Hematopoietic multipotent progenitor cell treated with erythropoietin and hydrocortisone succinate and interleukin-3 and kit ligand, for 6 days (in vitro differentiated cells): ENCODE measurements at places on chromosomes 2 and 18.

GRCh38 chr18:55121397-55122170 is 162.3 kb upstream of the CCDC68 start:
- no peak for DNase-seq

DNA sequence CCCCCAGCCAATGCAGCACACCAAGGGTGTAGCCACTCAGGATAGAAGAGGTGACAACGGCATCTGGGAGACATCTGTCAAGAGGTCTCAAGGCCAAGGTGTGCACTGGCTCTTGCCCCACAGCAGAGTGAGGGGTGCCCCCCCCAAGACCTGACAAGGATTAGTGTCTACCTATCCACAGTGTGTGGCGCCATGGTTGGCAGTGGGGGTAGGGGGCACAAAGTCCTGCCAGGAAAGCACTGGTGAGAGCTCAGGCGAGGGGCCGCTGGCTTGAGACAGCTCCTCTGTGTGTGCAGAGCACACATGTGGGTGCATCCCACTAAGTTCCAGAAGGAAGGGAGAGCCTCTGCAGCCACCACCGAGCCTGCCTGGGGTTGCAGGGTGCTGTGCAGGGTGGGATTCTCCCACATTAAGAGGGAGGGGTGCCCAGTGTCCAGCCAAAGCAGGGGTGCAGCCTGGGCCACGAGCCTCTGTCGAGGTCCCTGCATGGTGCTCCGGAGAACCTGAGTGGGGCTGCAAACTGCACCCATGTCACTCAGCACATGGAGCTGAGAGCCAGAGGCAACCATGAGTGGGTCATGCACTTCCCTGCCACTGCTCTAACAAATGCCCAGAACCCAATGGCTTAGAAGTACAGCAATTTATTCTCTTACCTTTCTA is 311.2 kb upstream of the HDAC4 start:
- no peak for DNase-seq

- DNase-seq: no peak
These were observed 90.6 kb upstream of the ARL4C start for GRCh38 chr2:234587341-234588053.

DNA sequence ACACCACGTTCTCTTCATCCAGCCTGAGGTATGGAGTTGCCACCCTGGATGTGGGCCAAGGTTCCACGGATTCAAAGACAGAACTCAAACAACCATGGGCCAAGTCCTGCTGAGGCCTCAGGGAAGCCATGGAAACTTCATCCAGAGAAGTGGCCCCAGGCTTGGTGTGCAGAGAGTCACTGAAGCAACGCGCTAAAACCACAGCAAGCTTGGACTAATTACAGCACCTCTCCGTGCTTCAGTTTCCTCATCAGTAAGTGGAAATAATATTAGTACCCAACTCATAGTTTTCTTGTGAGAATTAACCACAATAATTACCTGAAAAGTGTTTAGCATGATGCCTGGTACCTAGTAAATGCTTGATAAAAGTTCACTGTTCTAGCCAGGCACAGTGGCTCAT is 19.2 kb upstream of the AP1S3 start:
- no peak for DNase-seq

GRCh38 chr2:9637330-9637729 is 6.5 kb upstream of the YWHAQ start:
- DNase-seq: peak; percentile 23

DNA sequence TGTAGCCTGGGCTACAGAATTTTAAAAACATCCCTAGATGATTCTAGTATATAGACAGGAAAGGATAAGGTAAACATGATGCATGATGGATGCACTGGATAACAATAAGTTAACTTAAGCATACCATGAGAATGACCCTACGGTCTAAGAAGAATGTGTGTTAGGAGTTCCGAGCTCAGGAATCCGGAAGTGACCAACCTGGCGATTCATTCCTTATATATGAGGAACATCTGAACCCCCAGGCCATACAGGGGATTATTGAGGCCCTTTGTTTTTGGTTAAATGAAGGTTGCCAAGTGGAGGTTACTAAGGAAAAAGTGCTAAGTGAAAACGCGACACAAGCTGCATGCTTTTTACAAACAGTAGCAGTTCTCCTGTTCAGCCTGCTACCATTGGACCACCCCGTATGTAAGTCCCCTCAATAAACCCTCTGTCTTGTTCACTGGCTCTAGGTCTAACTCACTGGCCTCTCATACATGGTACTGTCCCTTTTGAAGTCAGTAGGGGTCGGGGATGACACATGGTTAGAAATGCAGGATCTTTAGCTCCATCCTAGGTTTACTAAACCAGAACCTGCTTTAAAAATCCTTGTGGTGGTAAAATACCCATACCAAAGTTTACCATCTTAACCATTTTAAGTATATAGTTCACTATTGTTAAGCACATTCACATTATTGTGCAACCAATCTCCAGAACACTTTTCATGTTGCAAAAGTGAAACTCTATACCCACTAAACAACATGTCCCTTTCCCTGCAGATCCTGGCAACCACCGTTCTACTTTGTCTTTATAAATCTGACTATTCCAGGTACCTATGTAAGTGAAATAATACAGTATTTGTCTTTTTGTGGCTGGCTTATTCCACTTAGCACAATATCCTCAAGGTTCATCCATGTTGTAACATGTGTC is 111.0 kb upstream of the MAP4K3 start:
- DNase-seq: no peak

GRCh38 chr2:177183860-177184259 is 28.7 kb upstream of the HNRNPA3 start:
- DNase-seq: no peak

DNA sequence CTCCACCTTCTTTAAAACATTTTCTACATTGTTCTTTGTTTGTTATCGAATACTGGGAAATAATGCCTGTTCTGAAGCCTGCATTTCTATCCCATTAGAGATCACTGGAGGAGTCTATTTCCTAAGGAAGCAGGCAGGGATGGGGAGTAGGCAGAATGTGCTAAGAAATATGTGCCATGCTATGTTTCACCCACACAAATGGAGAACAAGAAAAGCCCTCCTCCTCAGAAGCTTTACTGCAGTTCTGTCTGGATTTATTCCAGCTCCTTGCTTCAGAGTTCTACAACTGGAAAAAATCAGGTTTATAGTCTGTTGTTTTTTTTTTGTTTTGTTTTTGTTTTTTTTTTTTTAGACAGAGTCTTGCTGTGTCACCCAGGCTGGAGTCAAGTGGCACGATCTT is 825.1 kb downstream of the SLC4A3 start:
- DNase-seq: no peak

GRCh38 chr2:3512086-3512485 is 7.2 kb downstream of the ADI1 start:
- no peak for DNase-seq

- no peak for DNase-seq
These were observed 879.0 kb downstream of the CBLN2 start for GRCh38 chr18:71665131-71665530.

- no peak for DNase-seq
These were observed 113.9 kb downstream of the SS18 start for GRCh38 chr18:25976554-25976953.

DNA sequence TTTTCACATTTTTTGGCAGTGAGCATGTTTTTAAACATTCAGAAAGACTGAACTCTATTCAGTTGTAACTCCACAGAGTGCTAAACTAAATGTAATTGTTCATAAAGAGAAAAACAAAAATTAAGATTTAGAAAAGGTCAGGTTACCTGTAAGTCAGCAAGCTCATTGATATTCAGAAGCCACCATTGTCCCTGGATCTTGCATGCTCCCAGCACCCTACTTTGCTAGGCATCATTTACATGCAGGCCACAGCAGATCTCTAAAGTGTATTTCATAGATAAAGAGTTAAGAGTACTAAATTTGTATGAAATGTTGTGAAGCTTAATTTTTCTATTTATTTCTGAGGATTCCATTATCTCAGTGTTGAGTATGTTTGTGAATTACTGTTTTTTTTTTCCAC is 64.8 kb upstream of the CDH19 start:
- DNase-seq: no peak

DNA sequence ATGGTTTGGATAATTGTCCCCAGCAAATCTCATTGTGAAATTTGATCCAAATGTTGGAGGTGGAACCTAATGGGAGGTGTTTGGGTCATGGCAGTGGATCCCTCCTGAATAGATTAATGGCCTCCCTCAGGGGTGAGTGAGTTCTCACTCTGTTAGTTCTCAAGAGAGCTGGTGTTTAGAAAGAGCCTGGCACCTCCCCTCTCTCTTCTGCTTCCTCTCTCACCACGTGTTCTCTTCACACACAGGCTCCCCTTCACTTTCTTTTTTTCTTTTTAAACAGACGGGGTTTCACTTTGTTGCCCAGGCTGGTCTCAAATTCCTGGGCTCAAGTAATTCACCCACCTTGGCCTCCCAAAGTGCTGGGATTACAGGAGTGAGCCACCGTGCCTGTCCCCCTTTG is 111.6 kb upstream of the LTBP1 start:
- DNase-seq: no peak

DNA sequence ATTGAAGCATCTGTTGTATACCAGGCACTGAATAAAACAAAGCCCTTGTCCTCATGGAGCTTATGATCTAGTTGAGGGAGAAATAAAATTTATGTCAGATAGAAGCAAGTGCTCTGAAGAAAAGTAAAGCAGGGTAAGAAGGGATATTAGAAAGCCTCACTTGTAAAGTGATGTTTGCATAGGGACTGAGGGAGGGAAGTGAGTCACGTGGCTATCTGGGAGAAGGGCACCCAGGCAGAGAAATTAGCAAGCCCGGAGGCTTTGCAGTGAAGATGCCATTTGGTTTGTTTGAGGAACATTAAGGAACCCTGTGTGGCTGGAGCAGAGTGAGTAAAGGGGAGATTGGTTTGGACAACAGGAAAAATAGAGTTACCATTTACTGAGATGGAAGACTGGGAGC is 52.1 kb downstream of the RBBP8 start:
- DNase-seq: no peak

DNA sequence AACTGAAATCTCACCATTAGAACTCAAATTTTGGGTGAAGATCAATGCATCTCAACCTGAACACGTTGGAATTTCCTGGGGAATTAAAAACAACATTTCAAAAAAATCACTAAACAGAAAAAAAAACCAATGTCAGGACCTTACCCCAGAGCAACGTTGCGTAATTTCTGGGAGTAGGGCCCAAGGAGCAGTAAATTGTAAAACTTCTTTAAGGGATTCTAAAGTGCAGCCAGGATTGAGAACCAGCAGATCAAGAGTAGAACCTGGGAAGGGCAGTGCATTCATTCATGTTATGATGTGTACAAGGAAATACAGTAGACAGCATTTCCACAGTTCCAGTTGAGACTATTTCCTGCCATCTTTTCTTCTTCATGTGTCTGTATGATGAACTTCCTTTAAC is 56.9 kb downstream of the RHBDD1 start:
- DNase-seq: no peak

GRCh38 chr2:150909090-150909489 is 352.6 kb downstream of the RBM43 start:
- no peak for DNase-seq

DNA sequence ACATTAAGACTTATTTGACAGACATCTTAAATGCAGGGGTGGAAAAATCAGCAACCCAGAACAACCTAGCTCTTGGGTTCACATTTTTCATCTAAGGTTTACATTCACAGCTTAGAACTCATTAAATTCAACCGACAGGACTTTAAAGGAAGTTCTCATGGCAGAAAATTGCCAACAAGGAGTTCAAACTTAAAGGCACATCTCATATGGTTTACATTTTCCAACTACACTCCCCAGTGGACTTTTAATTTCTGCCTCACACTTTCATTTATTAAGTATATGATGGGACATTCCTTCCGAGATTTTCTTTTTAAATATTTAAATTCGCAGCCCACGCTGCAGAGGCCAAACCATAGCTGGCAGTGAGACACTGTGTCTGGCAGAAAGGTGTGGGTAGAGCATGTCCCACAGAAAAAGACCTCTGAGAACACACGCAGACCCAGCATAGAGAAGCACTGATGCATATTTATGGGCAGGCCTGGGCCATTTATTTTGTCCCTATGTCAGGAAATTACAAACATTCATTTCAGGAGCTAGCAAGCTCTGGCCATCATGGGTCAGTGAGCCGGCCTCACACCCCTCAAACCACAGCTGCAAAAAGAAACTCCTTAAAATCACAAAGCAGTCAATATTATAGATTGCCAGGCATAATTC is 46.3 kb downstream of the STK39 start:
- no peak for DNase-seq

GRCh38 chr2:33552758-33553461 is 46.2 kb downstream of the FAM98A start:
- DNase-seq: no peak

GRCh38 chr2:226121046-226121738 is 678.4 kb downstream of the IRS1 start:
- DNase-seq: no peak

GRCh38 chr2:64328756-64329155 is 125.2 kb upstream of the LGALSL start:
- DNase-seq: no peak

GRCh38 chr2:19542796-19543662 is 184.6 kb upstream of the OSR1 start:
- no peak for DNase-seq

- no peak for DNase-seq
These were observed 66.6 kb downstream of the MYO3B start for GRCh38 chr2:170244555-170244954.

DNA sequence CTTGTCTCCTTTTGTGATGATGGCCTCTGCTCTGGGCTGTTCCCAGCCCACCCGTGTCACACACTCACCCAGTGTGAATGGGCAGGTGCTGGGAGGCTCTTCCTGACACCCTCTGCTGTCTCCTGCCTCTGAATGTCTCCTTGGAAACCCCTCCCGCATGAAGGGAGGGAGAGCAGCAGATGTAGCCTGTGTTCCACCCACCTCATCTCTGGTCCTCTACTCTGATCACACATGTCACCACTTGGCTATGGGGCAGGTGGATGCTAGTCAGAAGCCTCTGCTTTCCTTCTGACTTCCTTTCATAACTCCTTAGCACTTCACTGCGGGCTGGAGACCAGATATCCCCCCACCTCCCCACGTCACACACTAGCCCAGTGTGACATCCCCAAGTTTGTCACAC is 23.9 kb downstream of the EFR3B start:
- no peak for DNase-seq

DNA sequence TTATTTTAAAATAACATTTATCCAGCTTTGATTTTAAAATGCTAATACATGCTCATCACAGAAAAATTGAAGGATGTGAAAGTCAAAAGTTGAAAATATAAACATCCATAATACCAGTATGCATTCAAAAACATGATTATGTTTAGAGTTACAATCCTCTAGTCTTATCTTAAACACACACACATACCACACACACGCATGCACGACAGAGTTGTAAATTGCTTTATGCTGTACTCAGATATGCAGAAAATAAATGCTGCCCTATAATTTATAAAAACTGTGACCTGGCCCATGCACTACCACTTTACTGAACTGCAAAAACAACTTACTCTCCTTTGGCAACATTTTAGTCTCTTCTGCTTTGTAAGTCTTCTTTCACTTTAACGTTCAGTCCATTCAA is 793.0 kb upstream of the FANCL start:
- peak; percentile 76 for DNase-seq

DNA sequence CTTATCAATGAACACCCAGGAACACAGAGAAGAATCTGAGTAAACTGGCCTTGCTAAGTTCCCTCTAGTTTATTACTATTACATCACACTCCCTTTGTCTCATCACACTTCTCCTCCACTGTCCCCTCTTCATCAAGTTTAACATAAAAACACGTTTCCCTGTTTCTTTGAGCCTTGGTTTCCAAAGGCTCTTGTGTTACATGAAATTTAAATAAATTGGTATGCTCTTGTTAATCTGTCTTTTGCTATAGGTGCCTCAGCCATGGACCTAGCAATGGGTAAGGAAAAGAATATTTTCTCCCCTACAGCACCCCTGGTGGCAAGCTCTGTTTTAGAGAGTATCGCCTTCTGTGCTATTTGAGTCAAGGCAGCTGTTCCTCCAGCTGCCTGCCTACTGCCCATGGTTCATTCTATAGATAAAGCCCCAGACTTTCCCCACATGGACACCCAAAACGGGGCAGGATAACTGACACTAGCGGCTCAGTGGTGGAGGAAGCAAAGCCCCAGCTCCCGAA is 31.8 kb downstream of the TGIF1 start:
- peak; percentile 73 for DNase-seq
